ENCODE measurements at places on chromosomes 16 and 17.

- peaks cover 47% of the 10 kb centered on the region for H3K27me3 ChIP-seq
- H3K36me3 ChIP-seq, result no peaks in the 10 kb centered on the region
- H3K4me1 ChIP-seq, result peaks cover 36% of the 10 kb centered on the region
- peak within 1 kb of the TSS; percentile 72 for H3K27ac ChIP-seq
These were observed at the start of gene DNAH2 for GRCh38 chr17:7716901-7717755. Gene DNAH2 (plus strand): TSS chr17:7717744. CDS start chr17:7719735, 1,991 bp downstream.

GRCh38 chr16:4319454-4320421 is 3.9 kb downstream of the GLIS2 start:
- peaks cover 33% of the 10 kb centered on the region for H3K4me1 ChIP-seq
- no peak for DNase-seq
- H3K27ac ChIP-seq, result no peak overlapping the region

DNA sequence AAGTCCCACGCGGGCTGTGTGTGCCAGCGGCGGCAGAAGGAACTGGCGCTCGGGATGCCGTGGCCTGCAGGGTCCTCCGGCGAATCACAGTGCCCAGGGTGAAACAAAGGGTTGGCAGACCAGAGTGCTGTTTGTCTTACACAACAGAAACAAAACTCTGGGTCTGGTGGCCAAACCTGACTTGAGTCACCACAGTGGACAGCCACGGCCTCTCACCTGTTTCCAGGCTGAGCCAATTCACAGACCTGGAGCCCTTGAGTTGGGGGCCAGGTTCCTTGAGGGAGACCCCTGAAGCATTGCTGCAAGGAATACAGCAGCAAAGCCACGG is 2.1 kb upstream of the CHMP6 start:
- peaks cover 7% of the 10 kb centered on the region for H3K4me1 ChIP-seq
- no peak for DNase-seq
- H3K36me3 ChIP-seq, result no peaks in the 10 kb centered on the region
- H3K4me3 ChIP-seq, result no peak overlapping the region

DNA sequence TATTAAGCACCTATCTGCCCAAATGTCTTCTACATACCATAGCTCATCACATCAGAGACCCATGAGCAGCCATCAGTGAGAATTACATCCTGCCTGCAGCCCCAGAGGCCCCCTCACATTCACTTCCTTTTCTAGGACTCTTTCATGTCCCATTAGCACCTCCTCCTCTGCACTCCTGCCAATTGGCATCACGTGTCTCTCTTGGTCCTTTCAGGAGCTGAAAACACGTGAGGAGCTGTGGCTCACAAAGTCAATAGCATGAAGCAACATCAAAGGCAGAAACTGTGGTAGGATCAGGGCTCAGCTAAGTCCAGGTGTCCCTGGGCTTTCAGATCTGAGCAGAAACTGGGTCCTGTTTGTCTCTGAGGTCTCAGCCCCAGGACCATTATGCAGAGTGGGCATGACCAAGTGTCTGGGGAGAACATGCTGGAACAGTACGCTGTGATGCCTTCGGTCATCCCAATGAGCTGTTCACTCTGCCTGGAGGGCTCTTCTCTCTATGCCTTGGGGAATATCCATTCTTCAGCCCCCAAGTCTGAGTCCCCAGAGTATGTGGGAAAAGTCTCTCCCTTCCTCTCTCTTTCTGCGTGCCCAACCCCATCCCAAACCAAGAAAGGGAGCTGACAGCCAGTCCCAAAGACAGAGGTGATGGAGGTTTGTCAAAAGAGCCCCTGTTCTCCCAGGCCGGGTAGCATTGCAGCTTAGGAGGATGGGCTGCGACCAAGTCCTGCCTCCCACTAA is 457.0 kb upstream of the CDH5 start:
- peaks cover 14% of the 10 kb centered on the region for H3K4me1 ChIP-seq
- H3K27me3 ChIP-seq, result no peaks in the 10 kb centered on the region
- no peak overlapping the region for H3K4me3 ChIP-seq
- H3K36me3 ChIP-seq, result no peaks in the 10 kb centered on the region
- DNase-seq, result no peak

- H3K4me3 ChIP-seq, result no peak overlapping the region
- peaks cover 9% of the 10 kb centered on the region for H3K36me3 ChIP-seq
- peak overlapping the region; percentile 68 for H3K27ac ChIP-seq
- H3K4me1 ChIP-seq, result peaks cover 29% of the 10 kb centered on the region
- no peaks in the 10 kb centered on the region for H3K27me3 ChIP-seq
- DNase-seq, result no peak
These were observed 8.2 kb downstream of the PGAP3 start for GRCh38 chr17:39679521-39680192.

DNA sequence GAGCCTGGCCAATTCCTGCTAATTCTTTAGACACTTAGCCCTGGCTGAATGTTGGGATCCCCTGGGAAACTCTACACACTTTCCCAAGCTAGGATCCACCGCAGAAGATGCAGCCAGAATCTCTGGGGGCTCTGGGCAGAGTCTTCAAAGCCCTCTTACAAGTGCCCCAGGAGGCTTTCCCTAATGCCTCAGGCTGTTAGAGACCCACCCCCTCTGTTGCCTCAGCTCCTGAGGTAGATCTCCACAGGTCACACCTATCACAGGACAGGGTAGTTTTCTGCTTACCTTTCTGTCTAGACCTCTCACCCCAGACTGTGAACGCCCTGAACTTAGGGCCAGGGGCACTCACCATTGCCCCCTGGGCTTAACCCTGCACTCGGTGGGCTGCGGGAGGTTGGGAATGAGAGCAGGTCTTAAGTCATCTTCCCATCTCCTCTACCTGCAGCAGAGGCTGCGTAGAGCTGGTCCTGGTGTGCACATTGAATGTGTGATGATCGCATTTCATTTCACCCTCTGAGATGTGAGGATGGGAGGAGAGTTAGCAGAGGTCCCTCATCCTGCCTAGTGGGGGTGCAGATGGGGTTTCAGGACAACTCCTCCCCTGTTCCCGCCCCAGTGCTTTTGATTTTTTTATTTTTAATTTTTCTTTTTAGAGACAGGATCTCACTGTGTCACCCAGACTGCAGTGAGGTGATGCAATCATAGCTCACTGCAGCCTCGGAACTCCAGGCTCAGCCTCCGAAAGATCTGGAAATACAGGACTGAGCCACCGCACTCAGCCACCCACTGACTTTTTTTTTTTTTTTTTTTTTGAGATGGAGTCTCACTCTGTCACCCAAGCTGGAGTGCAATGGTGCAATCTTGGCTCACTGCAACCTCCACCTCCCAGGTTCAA is 89.0 kb upstream of the LHX1 start:
- H3K36me3 ChIP-seq, result no peaks in the 10 kb centered on the region
- no peak overlapping the region for H3K4me3 ChIP-seq

DNA sequence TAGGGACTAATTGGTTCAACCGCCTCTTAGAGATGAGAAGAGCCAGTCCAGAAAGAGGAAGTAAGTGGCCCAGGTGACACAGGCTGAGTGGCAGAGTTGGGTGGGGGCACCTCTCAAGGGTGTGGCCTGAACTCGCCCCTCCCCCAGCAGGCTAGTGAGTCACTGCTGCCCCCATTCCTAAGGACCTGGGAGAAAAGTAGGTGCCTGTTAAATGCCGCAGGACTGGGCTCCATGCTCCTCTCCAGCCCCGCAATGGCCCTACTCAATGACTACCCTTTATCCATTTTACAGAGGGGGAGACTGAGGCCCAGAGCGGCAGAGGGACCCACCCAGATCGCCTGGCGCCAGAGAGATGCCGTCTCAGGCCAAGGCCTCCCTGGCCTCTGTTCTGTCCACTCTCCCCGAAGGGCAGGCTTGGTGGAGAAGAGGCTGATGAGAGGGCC is 8.1 kb downstream of the TMEM235 start:
- DNase-seq, result no peak
- peaks cover 4% of the 10 kb centered on the region for H3K4me1 ChIP-seq
- no peaks in the 10 kb centered on the region for H3K36me3 ChIP-seq
- H3K4me3 ChIP-seq, result no peak overlapping the region

DNA sequence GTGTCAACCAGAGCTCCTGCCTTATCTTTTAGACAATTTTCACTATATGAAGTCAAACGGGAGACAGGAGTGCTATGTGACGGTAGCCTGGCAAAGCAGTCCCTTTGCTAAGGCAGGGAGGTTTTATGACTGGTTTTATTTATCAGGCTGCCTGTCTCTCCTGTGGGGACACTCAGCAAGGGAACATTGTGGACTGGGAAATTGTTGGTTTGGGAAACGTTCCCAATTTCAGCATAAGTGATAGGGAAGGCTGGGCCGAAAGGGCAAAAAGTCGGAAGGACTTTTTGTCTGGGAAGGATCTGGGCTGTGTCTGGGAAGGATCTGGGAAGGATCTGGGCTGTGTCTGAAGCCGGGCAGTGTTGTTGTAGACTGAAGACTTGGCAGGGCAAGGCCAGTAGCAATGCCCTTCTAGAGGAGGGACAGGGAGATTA is 211.2 kb downstream of the PARN start:
- H3K36me3 ChIP-seq, result peaks cover 14% of the 10 kb centered on the region
- DNase-seq, result no peak
